ENCODE measurements at places on chromosomes 6 and 20.
A peak's percentile ranks its signal among the peaks of the same experiment; 100 is the strongest.

DNA sequence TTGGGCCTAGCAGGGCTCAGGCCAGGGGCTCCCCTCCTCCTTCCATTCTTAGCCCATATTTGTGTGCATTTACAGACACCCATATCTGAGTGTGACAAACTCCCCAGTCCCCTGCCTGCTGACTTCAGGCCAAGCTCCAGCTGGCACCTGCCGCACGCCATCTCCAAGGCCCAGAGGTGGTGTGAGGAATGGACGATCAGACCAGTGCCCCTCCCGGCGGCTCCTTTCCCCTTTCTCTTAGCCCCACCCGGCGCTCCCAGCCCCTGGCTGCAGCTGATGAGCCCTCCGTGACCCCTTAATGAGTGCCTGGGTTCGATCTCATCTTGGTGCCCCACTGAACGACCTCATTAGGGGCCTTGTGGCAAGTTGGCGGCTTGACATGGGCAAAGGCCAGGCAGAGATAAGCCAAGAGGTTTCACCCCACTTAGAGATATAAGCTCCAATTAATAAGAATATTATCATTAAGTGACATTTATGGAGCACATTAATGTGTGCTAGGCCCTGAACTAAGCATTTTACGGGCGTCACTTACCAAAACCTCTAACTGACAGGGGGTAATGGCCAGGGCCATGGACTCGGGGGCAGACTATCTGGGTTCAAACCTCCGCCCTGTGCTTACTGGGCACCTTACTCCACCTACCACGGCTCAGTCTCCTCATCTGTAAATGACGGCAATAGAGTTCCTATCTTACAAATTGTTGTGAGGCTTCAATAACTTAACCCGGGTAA, 17.5 kb downstream of the ADA start:
- DNase-seq: no peak

DNA sequence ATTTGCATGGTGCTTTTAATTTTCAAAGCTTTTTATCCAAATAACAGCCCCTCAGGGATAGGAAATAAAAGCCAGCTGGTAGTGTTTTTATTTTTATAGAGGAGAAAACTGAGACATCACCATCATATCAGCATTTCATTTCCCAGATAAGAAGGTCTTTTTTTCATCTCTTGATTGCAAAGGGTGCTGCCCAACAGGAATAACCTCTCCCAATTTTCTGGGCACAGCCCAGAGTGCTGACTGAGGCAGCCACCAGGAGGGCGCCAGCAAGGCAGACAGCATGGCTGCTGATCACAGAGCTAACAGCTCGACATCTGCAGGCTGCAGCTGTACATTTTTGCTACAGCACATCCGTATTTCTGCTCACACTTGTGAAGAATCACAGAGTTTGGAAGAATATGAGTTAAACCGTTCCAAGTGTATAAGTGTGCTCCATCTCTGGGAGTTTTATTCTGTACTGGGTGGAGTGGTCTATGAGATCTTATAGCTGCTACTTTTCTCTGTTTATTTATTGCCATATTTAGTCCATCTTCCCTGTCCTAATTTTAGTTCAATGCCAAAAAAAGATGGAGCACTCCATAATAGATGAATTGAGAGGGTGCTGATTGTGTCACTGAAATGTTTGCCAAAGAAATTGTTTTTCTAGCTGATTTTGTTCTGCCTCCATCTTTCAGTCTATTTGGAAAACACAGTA, 85.5 kb upstream of the C20orf144 start:
- DNase-seq: no peak

DNA sequence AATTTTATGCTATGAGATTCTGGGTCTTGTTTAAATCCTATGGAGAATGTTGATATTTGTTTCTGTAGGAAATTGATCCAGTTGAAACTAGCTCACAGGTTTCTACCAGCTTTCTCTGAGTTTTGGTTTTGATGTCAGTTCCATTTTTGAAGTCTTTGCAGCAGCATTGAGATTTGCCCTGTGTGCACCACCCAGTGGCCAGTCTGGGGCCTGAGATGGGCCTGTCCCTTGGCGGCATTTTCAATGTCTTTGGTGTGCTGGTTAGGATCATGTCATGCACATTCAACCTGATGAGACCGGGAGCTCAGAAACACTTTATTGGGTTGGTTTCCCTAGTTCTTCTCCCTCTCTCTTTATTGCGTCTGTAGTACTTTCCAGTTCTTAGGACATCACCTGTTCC, 395.2 kb upstream of the MAP3K7 start:
- no peak for DNase-seq

- no peak for DNase-seq
Measured at GRCh38 chr20:61126369-61127195, 125.5 kb upstream of the CDH4 start.

DNA sequence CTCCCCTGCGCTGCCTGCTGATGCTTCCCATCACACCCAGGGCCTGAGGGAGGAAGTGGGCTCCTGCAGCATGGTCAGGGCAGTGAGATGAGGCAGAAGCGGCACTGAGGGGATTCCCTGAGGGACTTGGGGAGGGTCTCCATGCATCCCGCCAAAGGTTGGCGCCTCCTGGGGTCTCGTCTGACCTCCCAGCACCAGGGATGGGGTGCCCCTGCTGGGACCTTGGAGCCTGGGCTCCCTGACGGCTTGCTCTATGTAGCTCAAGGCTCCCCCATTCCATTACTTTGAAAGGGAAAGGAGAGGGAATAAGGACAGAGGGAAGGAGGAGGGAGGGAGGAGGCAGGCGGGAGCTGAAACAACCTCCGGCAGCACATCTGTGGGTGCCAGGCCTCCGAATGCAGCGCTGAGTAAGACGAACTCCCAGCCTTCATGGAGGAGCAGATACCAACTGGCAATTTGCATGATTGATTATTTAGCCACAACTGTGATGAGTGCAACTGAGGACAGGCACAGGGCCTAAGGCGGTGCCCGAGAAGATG, 259.3 kb downstream of the ERMARD start:
- no peak for DNase-seq

DNA sequence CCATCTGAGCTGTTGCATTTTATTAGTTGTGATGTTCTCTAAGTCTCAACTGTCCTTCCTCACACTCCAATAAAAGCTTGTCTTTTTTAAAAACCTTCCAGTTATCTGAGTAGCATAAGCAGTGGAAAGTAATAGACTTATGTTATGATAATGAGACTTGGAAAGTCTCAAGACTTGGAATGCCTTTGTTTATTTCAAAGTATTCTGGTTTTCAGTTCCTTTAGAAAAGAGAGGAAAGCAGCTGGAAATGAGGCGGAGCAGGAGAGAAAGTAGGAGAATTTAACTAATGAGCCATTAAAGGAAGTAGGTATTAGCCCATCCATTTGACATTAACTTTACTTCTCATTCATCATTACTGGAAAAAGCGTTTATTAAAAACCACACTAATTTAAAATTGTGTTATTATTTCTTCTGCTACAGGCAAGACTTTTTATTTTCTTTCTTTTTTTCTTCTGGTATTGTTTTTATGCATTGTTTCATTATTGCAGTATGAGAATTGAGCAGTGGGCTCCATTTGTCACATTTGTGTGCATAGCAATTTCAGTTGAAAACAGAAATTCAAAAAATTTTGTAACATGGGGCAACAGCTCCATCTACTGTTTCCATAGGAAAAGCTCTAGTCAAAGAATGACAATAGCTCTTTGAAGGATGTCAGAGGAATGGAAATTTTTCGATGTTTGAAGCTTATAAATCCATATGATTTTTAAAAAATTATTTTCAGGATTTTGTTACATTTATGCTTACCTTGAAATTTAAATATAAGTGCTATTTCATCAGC, 194.8 kb downstream of the COL9A1 start:
- peak; percentile 15 for DNase-seq

GRCh38 chr6:2447318-2447920, 202.0 kb upstream of the GMDS start:
- DNase-seq: no peak

GRCh38 chr6:111258615-111259088, 171.3 kb downstream of the SLC16A10 start:
- DNase-seq: no peak

DNA sequence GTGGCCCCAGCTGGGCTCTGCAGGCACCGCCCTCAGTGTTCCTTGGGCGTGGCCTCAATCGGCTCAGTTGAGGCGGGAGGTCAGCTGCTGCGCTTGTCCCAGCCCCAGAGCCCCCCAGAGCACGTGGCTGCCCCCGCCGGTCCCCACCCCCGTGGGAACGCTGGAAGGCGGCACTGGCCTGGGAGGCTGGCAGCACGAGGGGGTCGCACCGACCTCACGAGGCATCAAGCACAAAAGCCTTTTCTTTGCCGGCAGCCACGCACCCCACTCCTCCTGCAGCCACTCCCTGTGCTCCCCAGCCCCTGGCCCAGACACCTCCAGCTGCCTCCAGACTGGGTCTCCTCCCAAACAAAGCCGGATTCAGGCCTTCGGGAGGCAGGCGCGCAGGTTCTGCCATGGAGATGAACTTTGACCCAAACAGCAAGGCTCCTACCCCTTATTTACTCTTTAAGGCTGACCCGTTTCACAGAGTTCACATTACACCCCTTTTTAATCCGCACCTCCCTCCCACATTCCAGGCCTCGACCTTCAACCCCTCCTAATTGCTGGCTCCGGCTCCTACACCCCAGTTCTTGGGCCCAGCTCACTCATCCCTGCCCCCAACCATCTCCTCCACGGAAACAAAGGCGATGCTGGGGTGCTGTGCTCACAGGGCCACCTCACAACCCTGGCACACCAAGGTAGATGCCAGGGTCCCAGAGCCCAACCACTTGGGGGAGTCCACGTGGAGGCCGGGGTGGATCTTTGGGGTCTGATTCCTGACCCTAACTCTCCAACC, 111.7 kb downstream of the NOL4L start:
- DNase-seq: no peak

DNA sequence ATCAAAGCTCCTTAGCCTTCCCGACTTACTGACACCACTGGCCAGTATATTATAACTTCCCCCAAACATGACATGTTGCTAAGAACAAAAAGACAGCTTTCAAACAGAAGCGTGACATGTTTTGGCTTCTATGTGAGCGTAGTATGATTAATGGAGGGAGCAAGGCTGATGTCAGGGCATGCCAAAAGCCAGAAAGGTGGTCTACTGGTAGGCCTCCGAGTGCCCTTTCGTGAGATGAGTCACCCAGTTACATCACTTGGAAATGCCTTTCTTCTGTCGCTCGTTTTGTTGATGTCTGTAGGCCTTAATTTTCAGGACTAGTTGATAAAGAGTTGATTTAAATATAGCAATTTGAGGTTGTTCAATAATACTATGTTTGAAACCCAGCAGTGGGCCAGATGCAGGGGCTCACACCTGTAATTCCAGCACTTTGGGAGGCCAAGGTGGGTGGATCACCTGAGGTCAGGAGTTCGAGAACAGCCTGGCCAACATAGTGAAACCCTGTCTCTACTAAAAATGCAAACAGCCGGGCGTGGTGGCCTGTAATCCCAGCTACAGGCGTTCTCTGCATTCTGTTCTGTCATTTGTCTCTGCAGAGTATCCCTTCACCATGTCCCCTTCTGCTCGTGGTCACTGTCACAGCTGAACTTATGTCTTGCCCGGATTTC, 53.3 kb downstream of the CNKSR3 start:
- no peak for DNase-seq

DNA sequence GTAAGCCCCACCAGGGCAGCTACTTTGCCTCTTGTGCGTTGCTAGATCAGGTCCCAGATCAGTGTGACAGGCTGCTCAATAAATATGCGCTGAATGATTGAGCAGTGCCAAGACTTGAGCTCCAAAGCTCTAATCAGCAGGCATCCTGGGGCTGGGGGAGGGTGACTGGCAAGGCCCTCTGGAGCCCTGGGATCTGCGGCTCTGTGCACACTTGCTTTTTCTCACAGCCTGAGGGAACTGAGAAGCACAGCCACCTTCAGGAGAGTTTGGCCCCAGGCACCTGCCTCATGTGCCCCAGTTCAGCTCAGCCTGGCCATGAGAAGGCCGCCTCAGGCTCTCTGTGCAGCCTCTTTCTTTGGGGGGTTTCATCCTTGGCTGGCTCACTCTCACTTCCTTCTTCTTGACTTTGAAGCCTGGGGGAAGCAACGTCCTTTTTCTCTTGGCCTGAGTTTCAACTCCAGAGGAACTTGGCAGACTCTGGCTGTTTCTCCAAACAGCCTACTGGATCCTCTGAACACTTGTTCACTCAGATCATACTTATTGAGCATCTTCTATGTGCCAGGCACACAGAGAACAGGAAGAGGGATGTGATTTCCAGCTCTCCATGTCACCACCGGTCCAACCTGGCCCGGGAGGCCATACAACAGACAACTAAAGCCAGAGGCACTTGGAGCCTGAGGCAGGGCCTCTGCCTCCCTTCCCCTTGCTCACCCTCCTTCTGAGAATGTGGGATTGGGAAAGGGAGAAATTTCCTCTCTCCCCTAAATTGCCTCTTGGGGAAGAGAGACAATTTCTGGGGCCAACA, 114.0 kb downstream of the VEGFA start:
- peak; percentile 25 for DNase-seq

DNA sequence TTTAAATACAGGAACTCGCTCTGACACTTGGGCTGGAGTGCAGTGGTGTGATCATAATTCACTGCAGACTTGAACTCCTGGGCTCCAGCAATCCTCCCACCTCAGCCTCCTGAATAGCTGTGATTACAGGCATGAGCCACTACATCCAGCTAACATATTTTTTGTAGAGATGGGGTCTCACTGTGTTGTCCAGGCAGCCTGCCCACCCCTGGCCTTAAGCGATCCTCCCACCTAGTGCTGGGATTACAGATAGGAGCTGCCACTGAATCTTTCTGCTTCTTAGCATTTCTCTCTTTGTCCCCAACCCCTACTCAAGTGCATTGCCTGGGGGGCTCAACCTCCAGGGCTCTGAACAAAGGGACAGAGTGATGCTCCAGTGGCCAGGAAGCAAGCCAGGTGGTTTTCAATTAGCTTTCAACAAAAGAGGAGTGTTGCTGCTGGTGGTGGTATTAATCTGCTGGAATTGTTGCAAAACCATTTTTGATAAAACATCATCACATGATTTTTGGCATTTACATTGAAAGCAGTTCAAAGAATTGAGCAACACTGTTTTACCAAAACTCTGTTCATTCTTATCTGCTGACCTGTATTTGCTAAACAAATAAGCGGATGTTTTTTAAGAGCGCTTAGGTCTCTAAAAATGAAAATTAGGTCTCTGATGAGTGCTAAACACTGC, 40.4 kb upstream of the BPIFA2 start:
- DNase-seq: no peak

GRCh38 chr20:62305765-62306413, 3.1 kb downstream of the ADRM1 start:
- no peak for DNase-seq
